Large intestine (tissue), 12 donors: ENCODE measurements at places on chromosomes 3 and 15.

DNA sequence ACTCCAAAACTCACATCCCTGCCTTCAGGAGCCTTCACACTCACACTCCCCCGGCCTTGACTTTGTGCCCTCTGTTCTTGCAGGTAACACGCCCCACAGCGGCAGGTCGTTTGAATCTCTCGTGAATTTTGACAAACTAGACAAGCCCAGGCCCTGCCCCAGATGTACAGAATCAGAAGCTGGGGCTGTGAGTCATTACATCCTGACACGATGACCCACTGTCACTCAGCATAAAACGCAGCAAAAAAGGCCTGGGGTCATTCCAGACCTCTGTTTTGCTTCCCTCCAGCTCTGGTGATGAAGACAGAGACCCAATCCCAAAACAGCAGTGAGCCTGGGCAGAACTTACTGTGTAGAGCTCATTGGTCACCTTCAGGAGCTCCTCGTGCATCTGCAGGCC lies 116.4 kb upstream of the RAD18 start:
- no peaks in the 10 kb centered on the region for H3K4me1 ChIP-seq
- no peak overlapping the region for H3K27ac ChIP-seq
- H3K4me3 ChIP-seq: no peak overlapping the region
- H3K27me3 ChIP-seq: no peaks in the 10 kb centered on the region
- no peaks in the 10 kb centered on the region for H3K36me3 ChIP-seq

GRCh38 chr3:29694783-29695182 lies 413.9 kb downstream of the RBMS3 start:
- H3K27me3 ChIP-seq: no peaks in the 10 kb centered on the region
- DNase-seq: no peak
- no peaks in the 10 kb centered on the region for H3K36me3 ChIP-seq
- H3K4me3 ChIP-seq: no peak overlapping the region

DNA sequence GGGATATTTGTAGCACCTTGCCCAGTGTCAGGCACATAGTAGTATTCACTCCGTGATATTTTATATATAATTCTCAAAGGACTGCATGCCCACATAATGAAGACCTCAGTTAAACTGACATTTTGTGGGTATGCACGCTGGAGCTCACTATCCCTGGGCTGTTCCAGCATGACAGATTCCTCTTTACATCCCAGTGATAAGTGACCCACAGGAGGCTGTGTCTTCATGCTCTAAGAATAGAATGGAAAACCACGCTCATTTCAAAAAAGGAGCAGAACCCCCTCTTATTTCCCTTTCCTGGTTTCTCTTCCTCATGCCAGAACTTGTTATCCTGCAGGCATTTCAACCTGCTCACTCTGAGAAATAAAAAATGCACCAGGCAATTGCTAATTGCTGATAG lies 717.5 kb downstream of the AGBL1 start:
- no peaks in the 10 kb centered on the region for H3K27me3 ChIP-seq
- H3K27ac ChIP-seq: no peak overlapping the region
- no peak overlapping the region for H3K4me3 ChIP-seq
- DNase-seq: no peak

DNA sequence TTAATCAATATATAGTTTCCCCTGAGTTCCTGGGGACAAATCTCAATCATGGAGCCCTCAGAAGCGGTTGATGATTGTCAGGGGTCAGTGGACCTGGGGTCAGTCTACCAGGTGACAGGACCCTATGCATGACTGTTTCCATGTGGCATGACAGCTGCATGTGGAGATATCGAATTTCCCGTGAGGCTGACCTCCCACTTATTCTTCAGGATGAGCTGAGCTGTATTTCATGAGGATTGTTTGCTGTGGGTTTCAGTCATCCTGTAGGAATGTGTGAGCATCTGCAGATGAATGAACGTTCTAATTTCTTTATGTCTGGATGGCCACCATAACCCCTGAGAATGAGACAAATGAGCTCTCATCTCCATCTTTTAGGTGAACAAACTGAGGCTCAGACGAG lies 93.0 kb upstream of the HES1 start:
- H3K36me3 ChIP-seq: no peaks in the 10 kb centered on the region
- no peak overlapping the region for H3K27ac ChIP-seq
- H3K4me3 ChIP-seq: no peak overlapping the region
- H3K4me1 ChIP-seq: no peaks in the 10 kb centered on the region
- no peak for DNase-seq

GRCh38 chr15:75736256-75736655 lies 23.6 kb upstream of the CSPG4 start:
- H3K36me3 ChIP-seq: no peaks in the 10 kb centered on the region
- H3K4me1 ChIP-seq: peaks cover 7% of the 10 kb centered on the region
- no peak overlapping the region for H3K4me3 ChIP-seq

DNA sequence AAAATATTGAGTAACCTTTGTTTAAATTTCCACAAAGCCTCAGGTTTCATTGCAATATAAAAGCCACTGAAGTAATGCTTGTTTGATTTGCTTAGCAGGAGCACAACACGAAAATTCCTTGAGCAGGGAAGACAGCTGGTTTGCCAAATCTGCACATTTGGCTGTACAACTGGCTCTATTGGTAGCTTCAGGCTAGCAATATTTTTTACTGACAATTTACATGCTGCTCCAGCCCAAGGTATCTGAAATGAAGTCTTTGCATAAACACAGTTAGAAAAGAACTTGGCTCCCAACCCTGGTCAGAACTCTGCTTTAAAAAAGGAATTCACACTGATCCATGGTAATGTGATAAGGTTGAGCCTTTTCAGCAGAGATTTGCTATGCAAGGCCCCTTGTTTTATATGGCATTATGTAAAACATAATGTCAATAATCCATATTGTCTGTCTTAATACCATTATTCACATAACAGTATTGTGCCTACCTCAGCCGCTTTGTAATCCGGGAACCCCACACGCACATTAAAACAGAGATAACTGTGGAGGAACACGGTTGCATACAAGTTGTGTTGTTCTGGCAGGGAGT lies 55.7 kb upstream of the CHL1 start:
- DNase-seq: no peak
- no peaks in the 10 kb centered on the region for H3K4me1 ChIP-seq
- no peak overlapping the region for H3K27ac ChIP-seq
- no peaks in the 10 kb centered on the region for H3K27me3 ChIP-seq

GRCh38 chr15:93758824-93759223 lies 472.5 kb upstream of the MCTP2 start:
- H3K27me3 ChIP-seq: no peaks in the 10 kb centered on the region
- no peak for DNase-seq
- no peaks in the 10 kb centered on the region for H3K4me1 ChIP-seq
- no peak overlapping the region for H3K4me3 ChIP-seq
- H3K27ac ChIP-seq: no peak overlapping the region

GRCh38 chr3:10857235-10857634 lies 41.2 kb downstream of the SLC6A11 start:
- no peak overlapping the region for H3K4me3 ChIP-seq
- H3K27ac ChIP-seq: no peak overlapping the region
- no peak for DNase-seq
- no peaks in the 10 kb centered on the region for H3K36me3 ChIP-seq
- H3K4me1 ChIP-seq: no peaks in the 10 kb centered on the region
- no peaks in the 10 kb centered on the region for H3K27me3 ChIP-seq

DNA sequence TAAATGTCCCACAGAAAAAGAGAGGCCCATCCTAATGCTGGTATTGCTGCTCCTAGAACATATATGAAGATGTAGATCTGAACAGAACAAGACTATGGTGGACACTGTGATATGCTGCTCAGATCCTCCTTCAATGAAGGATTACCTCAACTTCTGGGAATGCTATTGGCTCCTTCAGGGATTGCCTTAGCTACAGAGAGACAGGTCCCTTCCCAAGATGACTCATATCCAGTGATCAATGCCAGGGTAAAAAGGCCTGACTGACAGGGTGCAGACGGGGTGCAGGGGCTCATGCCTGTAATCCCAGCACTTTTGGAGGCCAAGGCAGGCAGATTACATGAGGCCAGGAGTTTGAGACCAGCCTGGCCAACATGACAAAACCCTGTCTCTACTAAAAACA lies 20.5 kb upstream of the STAG1 start:
- no peaks in the 10 kb centered on the region for H3K27me3 ChIP-seq
- DNase-seq: no peak

DNA sequence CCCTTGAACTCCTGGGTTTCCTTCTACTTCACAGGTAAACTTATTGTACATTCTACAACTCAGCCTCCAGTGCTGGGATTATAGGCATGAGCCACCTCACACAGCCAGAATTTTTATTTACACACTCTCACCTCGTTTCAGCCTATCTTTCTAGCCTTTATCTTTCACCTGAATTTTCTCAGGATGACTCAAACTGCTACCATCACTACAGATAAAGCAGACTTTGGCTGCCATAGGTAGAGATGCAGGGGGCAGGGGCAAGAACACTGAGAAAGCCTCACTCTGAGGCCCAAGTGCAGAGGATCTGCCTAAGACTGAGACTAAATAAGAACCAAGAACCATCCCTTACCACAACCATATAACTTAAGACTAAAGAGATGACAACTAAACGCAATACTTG lies 59.0 kb downstream of the ETFA start:
- H3K4me1 ChIP-seq: no peaks in the 10 kb centered on the region
- no peaks in the 10 kb centered on the region for H3K27me3 ChIP-seq
- peaks cover 9% of the 10 kb centered on the region for H3K36me3 ChIP-seq
- no peak overlapping the region for H3K27ac ChIP-seq
- no peak for DNase-seq
- no peak overlapping the region for H3K4me3 ChIP-seq

DNA sequence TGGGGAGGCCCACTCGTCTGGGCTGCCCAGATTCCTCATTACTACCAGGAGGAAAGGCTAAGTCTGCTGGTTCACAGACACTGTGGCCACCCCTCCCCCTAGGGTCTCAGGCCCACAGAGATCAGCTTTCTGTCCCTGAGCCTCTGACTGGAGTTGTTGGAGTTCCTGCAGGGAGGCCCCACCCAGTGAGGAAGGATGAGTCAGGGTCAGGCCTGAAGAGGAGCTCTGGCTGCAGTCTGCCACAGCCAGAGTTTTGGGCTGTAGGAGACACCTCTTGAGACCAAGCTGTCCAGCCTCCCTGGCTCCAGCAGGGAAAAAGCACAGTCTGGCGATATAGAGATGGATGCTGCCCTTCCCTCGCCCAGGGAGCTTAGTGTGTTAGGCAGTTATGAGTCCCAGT lies 720.9 kb upstream of the SEMA6D start:
- H3K4me3 ChIP-seq: no peak overlapping the region
- no peaks in the 10 kb centered on the region for H3K36me3 ChIP-seq
- no peaks in the 10 kb centered on the region for H3K27me3 ChIP-seq
- no peak for DNase-seq
- no peaks in the 10 kb centered on the region for H3K4me1 ChIP-seq

DNA sequence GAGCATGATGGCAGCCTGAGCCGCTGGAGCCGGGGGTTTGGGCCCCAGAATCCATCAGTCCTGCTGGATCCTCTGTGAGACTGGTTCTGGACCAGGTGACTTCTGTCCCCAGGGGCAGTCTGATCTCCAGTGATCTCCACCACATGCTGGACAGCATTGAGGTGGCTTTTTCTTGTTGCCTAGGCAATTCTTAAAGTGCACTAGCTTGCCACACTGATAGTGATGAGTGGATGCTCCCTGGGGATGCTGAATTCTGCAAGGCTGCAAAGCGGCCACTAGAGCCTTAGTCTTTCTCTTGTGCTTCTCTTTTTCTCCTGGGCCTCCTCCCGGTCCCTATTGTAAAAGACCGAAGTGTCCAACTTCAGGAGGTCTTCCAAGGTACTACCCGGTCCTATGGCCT lies 70.4 kb upstream of the ATP11B start:
- H3K4me1 ChIP-seq: peaks cover 27% of the 10 kb centered on the region
- no peak overlapping the region for H3K27ac ChIP-seq
- H3K4me3 ChIP-seq: no peak overlapping the region
- no peaks in the 10 kb centered on the region for H3K36me3 ChIP-seq
- no peak for DNase-seq
- no peaks in the 10 kb centered on the region for H3K27me3 ChIP-seq

- H3K4me1 ChIP-seq: peaks cover 20% of the 10 kb centered on the region
- no peak within 1 kb of the TSS for H3K27ac ChIP-seq
- peaks cover 32% of the 10 kb centered on the region for H3K27me3 ChIP-seq
- peaks cover 1% of the 10 kb centered on the region for H3K36me3 ChIP-seq
- no peak for DNase-seq
Observed at GRCh38 chr3:50190936-50191660, at the start of gene GNAT1. Gene GNAT1 (plus strand): TSS chr3:50191610. CDS start chr3:50191726, 116 bp downstream.

GRCh38 chr15:72778796-72779195 lies 4.8 kb downstream of the ADPGK start:
- H3K36me3 ChIP-seq: peaks cover 17% of the 10 kb centered on the region
- DNase-seq: no peak
- peaks cover 5% of the 10 kb centered on the region for H3K4me1 ChIP-seq
- H3K27me3 ChIP-seq: no peaks in the 10 kb centered on the region
- H3K4me3 ChIP-seq: no peak overlapping the region

DNA sequence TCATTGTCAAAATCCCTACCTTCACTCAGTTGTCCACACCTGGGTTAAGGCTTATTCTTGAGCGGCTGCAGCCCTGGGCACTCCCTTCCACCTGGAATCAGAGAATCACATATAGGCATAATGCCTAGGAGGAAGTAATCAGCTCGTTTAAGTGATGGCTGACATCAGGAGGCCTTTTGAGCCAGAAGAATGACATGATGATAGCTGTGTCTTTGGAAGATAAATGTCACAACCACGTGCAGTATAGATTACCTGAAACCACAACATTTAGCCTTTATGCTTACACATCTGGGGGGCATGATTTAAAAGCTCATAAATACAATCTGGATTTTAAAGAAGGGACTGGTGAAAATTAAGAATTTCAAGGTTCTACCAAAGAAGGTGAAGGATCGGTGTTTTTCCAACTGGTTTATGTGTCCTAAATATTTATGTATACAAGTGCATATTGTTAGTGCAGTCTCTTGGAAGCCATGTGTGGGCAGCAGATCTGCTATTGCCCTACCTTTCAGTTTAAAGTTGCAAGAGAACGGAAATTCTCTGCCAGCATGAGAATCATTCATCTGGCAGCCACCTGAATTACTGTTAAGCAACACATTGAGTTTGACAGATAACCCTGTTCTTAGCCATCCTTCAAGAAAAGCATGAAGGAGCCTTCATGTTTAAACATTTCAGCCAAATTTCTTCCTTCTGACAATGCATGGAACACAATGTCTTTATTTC lies 163.4 kb upstream of the NR2E3 start:
- H3K4me1 ChIP-seq: no peaks in the 10 kb centered on the region
- H3K27ac ChIP-seq: no peak overlapping the region
- no peaks in the 10 kb centered on the region for H3K36me3 ChIP-seq
- H3K4me3 ChIP-seq: no peak overlapping the region
